Naive thymus-derived CD4-positive, alpha-beta T cell (primary cell): ENCODE measurements at places on chromosomes 12 and 14.

- DNase-seq, result no peak
Measured at GRCh38 chr12:47249719-47250357, 170.1 kb upstream of the AMIGO2 start.

GRCh38 chr12:95328708-95329107 is 111.1 kb downstream of the VEZT start:
- no peak for DNase-seq

- DNase-seq, result no peak
Measured at GRCh38 chr12:19398376-19399363, 40.6 kb upstream of the AEBP2 start.

DNA sequence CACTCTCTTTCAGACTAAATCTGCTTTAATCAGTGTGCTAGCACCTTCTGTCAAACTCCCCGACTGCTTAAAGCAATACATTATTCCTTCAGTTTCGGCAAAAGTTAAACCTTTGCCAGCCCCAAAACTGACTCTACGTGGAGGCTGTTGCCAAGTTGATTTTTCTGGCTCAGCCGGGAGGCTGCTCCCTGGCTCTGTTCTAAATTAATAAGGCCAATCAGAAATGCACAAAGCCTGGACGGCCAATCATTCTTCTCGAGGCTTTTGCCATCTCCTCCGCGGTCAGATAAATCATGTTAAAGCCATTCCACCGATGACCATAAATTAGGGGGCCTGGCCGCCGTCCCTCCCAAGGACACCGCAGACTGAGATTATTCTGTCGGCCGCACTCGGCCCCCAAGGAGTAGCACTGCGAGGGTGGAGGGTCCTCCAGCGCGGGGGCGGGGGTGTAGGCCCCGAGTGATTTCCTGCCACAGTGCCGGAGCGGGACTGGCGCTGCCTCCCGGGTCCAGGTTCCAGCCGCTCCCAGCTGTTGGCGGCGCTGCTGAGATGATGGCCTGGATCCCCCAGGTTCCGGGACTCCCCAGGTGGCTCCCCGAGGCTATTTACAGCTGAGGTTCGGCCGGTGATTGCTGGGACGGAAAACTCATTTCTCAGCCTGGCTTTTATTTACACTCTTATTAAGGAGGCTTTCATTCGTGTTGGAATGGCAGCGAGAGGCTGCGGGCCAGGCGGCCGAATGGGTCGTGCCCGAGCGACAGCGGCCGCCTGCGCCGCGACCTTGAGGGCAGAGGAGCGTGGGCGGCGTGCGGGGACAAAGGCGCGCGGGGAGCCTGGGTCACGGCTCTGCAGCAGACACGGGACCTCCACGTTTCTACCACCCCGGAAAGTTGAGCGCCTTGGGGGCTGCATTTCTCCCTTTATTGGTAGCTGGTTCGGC is 165.1 kb downstream of the MON2 start:
- peak; percentile 9 for DNase-seq

GRCh38 chr14:51147183-51147582 is 52.3 kb upstream of the TRIM9 start:
- no peak for DNase-seq

- DNase-seq, result no peak
Measured at GRCh38 chr12:121794534-121795033, 1.1 kb upstream of the RHOF start.

GRCh38 chr14:103488960-103489359 is 33.7 kb downstream of the CKB start:
- DNase-seq, result no peak
